ENCODE measurements at places on chromosomes 5 and 9.

- no peak for DNase-seq
Observed at GRCh38 chr5:74499256-74500050, 141.1 kb downstream of the ENC1 start.

GRCh38 chr5:152329761-152330283, 75.3 kb downstream of the NMUR2 start:
- DNase-seq, result no peak

GRCh38 chr5:61538722-61539501, 206.9 kb downstream of the ZSWIM6 start:
- DNase-seq, result no peak

DNA sequence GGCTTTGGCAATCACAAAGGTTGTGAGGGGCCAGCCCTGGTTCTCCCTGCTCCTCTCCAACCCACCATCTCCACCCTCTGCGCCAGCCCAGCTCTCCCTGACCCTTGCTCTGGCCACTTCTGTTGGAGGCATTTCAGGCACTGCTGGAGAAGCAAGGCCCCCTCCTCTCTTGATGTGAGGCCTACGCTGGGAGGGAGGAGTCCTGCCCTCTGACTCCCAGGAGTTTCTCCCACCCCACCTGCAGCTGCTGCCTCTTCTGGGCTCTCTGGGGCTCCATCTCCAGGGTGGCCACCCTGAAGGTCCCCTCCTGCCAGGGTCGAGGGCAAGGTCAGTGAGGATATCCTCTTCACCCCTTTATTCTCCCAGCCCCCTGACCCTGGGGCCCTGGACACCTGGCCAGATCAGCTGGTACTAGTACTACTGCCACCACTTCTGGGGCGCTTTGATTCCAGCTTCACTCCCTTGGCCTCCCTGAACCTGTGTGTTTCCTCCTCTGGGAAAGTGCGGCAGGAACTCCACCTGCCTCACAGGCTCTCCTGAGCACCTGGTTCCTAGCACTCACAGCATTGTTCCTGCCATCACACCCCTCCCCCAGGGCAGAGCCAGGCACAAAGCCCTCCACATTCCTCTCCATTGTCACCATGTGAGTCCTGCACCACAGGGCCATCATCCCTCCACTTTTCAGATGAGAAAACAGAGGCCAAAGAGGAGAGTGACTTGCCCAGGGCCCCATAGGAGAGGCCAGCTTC, 23.8 kb upstream of the TDRD7 start:
- no peak for DNase-seq

- no peak for DNase-seq
Observed at GRCh38 chr5:3349704-3350565, 245.7 kb upstream of the IRX1 start.

GRCh38 chr5:32355686-32356085, 42.9 kb upstream of the MTMR12 start:
- no peak for DNase-seq

GRCh38 chr9:130051855-130052254, 1.9 kb upstream of the GPR107 start:
- DNase-seq, result no peak

- DNase-seq, result peak; percentile 10
Observed at GRCh38 chr5:140131967-140132409, 6.3 kb downstream of the IGIP start.

DNA sequence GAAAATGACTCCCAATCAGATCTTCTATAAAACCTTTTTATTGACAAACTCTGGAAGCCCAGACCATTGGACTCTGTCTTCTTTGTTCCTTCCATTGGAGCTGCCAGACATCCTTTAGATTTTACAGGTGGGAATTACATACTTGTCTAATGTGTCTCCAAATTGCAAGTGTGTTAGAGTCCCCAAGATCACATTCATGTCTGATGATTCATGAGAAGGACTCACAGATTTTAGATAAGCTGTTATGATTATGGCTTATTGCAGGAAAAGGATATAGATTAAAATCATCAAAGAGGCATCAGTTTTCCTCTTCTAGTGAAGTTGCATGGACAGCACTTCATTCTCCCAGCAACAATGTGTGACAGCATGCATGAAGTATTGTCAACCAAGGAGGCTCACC, 70.4 kb downstream of the MUSK start:
- DNase-seq, result no peak

GRCh38 chr5:17402289-17403121, 95.5 kb upstream of the TAF11L2 start:
- no peak for DNase-seq

DNA sequence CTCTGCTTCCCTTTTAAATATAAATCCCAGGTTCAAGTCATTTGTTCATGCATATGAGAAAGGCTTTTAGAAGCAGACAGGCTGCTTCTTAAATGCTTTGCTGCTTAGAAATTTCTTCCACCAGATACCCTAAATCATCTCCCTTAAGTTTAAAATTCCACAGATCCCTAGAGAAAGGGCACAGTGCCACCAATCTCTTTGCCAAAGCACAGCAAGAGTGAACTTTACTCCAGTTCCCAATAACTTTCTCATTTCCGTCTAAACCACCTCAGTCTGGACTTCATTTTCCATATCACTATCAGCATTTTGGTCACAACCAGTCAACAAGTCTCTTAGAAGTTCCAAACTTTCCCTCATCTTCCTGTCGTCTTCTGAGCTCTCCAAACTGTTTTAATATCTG, 679.8 kb upstream of the FTMT start:
- no peak for DNase-seq

GRCh38 chr9:132584601-132585560, 2.5 kb downstream of the BARHL1 start:
- DNase-seq, result no peak

DNA sequence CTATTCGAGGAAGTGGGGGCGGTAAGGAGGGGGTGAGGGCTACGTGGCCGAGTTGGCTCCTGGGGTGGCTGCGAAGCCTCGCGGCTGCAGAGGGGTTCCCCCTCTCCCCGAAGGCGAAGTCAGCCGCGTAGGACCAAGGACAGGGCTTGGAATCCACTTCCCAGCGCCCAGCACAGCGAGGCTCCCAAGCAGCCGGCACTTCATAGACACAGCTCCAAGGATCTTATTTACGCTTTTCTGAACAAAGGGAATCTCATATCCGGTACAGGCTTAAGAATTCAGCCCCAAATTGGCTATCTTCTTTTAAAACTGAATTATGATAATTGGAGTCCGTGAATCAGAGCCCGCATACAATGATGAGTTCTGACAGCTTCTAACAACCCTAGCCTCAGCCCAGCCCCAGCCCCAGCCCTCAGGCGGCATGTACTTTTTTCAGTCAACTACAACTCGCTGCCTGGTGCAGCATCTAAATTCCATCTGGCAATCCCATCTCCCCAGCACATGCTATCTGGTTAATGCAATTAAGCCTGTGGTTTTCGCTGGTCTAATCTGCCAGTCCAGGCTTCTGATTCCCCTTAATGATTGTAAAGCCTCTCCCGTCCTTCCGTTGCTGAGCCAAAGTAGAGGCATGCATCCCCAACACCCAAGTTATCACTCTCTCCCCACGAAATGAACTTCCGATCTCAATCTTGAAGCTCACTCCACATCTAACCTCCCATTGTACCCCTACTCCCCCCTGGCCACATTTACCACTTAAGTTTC, 1.0 kb downstream of the ELAVL2 start:
- no peak for DNase-seq

GRCh38 chr9:133347515-133347984, 381 bp downstream of the MED22 start:
- DNase-seq, result peak; percentile 47

DNA sequence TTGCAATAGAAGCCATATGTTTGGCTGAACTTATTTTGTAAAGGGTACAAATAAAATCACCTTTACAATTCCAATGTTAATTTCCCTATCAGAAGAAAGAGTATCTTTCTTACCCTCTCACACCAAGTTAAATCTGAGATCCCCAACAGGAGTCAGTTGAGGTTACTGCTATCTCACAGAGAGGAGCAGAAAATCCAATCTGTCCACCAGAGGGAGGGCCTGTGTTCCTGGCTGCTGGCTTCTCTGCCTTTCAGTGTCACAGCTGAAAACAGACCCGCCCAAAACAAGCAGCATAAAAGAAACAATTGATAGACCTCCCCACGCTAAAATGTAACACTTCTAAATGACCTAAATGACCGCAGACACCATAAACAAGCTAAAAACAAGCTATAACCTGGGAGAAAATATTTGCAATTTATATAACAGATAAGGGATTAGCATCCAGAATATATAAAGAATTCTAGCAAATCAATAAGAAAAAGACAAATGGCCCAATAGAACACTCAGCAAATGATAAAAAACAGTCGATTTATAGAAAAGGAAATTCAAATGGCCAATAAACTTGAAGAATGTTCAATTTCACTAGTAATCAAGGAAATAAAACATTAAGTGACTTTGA, 24.5 kb upstream of the MVB12B start:
- peak; percentile 54 for DNase-seq

DNA sequence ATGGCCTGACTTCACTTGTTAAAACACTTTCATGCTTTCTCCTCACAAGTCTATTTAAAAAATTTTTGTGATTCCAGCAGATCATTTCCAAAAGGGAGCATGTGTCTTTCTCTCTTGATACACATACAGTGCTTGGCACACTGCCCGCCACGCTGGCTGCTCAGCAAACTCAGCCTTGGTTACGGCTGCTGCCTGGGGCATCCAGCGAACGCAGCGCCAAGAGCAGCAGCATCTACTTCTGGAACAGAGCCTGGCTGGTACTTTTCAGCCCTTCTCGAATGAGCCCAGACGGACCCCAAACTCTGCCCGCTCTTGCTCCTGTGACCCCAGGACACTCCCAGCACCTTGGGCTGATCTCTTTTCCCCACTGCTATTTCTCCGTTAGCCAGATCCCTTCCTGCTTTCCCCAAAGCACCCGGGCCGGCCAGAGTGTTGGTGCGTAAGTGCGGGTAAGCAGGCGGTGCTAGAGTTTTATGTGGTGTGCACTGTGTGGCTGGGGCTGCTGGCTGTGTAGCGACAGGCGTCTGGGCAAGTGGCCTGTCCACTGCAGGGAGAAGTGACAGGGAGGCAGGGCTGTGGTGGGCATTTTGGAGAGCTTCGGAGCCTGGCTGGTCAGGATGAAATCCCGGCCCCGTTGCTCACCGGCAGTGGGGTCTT, 73.2 kb downstream of the SH3PXD2B start:
- DNase-seq, result no peak

- DNase-seq, result no peak
Observed at GRCh38 chr5:153592081-153592480, 101.6 kb downstream of the GRIA1 start.

GRCh38 chr5:65108786-65109743, 340.3 kb downstream of the CWC27 start:
- DNase-seq, result no peak

GRCh38 chr9:111030492-111030891, 7.8 kb downstream of the LPAR1 start:
- DNase-seq, result no peak

- no peak for DNase-seq
Observed at GRCh38 chr5:153584126-153584959, 93.9 kb downstream of the GRIA1 start.

DNA sequence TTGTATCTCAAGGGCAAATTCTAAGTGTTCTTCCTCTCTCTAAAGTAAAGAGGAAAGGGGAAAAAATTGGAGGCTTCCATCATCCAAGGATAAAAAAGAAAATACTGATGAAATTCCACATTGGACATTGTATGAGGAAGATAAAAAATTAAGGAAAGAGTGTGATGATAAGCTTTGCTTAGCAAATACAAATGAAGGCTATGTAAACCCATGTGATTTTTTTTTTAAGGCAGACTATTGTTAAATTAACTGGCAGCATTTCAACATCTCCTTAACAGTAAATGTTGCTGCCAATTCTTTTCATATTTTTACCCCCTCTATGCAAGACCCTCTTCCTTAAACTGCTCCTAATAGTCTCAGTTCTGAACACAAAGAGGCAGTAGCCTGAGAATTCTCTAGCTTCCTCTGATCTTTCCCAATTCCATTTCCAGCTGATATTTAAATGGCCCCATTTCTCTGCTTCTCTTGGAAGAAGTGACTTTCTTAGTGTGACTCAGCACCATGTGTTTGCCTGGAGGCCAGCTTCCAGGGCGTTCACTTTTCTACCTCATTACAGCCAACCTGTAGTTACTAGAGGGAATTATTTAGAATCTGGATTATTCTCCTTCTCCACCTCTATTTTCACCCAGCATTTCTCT, 159.7 kb downstream of the TLE1 start:
- DNase-seq, result no peak

GRCh38 chr5:133396187-133396741, 216.1 kb downstream of the FSTL4 start:
- DNase-seq, result no peak

DNA sequence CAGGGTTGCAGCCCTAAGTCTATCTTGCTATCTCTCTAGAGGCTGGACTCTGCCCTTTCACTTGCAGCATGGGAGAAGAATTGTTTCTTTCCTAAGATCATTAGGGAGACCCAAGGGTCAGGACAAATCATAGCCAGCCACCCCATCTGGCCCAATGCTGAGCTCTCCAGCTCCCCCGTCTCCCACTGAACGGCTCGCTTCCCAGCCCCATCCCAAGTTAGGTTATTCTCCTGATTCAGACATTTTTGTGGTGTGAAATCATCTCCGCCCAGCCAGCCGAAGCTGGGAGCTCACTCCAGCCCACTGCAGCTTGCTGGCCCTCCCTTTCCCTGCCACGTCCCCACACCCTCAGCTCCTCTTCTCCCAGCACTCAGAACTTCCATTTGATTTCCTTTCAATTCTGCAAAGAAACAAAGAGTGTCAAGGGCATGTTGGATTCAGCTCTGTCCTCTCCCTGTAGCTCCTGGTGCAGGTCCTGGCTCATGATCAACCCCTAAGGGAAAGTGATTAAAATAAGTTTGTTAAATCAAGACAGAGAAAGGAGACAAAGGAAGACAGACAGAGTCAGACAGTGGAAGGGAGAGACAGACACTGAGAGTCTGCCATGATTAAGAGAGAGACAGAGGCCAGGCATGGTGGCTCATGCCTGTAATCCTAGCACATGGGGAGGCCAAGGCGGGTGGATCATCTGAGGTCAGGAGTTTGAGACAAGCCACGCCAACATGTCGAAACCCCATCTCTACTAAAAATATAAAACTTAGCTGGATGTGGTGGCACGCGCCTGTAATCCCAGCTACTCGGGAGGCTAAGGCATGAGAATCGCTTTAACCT, 12.6 kb upstream of the SPARC start:
- no peak for DNase-seq

DNA sequence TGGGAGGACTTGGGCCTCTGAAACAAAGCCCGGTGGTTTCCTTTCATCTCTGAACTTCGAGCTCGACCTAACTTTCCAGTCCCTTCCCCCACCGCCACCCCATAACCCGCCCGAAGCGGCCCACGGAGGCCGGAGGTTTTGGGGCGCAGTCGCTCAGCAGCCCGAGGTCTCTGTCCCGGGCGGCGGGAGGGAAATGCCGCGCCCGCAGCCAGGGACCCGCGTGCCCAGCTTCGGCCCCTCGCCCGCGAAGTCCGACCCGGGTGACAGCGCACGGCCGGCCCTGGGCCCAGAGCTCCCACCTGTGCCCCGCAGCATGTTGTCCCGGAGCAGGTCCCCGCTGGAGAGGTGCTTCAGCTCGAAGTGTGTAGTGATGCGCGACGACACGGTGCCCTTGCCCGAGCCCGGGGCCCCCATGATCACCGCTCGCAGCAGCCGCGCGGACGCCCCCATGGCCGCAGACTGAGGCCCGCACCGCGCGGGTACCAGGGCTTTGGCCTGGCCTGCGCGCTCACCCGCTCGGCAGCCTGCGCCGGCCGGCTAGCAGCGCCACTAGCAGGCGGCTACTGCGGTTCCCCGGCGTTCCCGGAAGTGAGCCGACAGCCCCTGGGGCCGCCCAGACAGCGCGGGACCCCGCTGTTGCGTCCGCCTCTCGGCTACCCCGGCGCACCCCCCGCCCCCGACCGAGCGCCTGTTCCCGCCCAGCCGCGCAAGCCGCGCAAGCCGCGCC, at the start of gene AK3:
TSS of gene AK3 (minus strand) at position 565 of the 727 bp plus-strand sequence. CDS start at position 450, 115 bp downstream.
- peak; percentile 84 for DNase-seq

- DNase-seq, result peak; percentile 35
Observed at GRCh38 chr5:142826741-142827492, 56.7 kb downstream of the ARHGAP26 start.

Measured in CD4-positive, alpha-beta T cell treated with Interleukin-2 at 100 ng/mL for 4 hours (primary cell).